Mesendoderm (in vitro differentiated cells): ENCODE measurements at places on chromosomes 4 and X.

DNA sequence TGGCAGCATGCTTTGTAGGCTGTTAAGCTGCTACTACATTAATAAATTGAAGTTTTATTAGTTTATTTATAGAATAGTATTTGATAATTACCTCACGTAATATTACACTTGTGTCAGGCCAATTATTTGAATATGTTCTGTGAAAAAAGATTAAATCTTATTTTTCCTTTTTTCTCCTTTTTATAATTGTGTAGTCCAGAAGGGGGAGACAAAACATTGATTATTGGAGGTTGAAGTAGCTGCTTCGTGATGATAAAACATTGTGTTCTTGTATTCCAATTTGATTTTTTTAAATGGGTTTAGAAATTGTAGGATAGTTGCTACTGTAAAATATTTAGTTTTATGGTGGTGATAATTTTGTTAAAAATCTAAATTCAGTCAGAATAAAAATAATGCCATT lies 85.7 kb downstream of the DIAPH2 start:
- DNase-seq, result no peak

DNA sequence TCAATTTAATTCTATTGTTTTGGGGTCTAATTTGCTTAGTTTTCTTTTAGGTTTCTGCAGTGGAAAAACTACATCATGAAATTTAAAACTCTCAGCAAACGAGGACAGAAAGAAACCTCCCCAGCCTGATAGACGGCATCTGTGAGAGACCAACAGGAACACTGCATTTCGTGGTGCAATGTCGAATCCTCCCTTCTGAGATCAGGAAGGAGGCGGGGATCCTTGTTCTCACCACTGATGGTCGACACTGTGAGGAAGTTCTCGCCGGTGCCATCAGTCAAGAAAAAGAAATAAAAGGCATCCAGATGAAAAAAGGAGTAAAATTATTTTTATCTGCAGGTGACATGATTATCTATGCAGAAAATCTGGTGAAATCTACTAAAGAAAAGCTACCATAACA lies 16.5 kb downstream of the GAK start:
- no peak for DNase-seq

DNA sequence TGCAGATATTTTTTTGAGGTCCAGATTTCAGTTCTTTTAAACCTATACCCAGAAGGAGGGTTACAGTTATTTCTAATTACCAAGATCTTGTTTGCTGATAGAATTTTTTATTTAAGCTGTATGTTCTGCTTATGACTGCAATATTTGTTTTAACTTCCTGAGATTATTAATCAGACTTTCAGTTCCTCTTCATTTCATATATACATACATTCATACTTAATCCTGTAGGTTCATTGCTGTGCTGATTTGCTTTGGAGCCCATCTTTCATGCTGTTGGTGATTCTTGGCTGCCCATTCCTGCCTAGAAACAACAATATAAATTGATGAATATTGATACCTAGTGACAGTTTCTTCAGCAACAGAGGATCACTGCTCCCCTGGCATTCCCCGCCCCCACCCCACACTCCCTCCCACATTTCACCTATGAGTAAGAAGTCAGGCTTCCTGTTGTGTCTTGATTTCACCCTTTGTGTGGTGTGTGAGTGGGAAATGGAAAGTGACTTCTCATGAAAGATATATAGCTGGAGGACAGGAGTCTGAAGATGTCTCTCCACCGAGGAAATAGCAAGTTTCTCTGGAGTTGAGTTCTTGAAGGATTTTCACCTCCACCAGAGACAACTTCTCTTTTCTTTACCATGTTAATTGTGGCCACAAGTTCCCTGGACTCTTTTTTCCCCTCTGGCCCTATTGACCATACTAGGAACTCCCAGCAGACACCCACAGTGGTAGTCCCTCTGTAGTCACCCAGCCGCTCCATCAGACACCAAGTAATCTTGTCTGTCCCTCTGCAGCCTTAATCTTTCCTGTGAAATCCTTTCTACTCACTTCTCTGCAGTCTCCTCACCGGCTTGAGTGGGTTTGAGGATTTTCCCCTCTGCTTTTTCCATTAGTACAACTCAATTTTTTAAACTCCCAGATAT lies 118.4 kb downstream of the ASB9 start:
- peak; percentile 5 for DNase-seq

DNA sequence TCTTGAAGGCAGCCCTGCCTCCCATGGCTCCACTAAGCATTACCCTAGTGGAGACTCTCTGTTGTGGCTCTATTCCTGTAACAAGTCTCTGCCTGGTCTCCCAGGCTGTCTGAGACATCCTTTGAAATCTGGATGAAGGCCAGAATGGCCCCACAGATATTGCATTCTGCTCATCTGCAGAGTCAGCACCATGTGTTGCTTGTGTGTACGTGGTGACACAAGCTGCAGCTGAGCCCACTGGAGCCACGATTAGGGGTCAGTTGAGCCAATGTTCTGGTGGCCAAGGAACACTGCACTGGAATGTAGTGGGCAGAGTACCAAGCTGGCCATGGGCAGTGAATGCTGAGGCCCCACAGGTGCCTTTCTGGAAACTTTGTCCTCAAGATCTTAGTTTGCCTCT lies 29.2 kb downstream of the GRID2 start:
- no peak for DNase-seq

DNA sequence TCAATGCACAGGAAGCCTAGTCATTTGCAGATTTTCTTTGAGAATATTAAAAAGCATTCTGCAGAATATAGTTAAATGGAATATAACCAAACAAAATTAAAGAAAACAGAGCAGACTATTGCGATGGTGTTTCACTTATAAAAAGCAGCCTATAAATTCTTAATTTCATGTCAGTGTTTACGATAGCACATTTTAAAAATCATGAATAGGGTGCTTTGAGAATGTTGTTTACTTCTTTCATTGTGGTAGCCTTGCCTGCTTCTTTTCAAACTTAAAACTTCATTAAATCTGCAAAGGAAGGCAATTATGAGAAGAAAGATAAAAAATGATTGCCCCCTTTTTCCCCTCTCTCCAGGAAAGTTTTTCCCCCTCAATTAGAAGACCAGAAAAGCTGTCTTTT lies 748.6 kb downstream of the CCSER1 start:
- DNase-seq, result no peak

DNA sequence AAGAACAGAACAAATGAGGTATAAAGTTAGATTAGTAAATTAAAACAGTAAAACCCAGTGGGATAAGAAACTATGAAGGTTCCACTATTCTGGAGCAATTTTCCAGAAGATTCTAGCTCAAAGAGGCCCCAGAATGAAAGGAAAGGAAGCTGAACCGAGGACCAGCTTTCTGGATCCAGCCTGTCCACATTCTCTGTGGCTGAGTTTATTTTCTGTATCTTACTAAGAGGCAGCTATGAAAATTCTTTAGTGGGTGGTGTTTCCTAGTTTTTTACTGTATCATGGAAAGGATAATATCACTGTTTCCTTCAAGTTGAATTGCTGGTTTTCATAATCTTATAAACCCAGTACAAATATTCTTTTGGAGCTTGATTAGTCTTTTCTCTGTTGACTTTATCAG lies 11.8 kb downstream of the DAPP1 start:
- no peak for DNase-seq

DNA sequence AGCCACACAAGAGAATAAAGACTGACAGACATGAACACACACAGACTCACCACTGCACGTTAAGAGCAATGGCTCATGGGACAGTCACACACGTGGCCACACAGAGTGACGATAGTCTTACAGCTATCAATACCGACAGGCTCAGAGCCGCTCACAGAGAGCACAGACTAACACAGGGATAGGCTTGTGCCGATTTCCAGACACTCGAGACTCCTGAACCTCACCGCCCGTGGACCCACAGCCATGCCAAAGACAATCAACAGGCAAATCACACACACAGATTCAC lies 716 bp upstream of the SLC38A5 start:
- DNase-seq, result no peak

DNA sequence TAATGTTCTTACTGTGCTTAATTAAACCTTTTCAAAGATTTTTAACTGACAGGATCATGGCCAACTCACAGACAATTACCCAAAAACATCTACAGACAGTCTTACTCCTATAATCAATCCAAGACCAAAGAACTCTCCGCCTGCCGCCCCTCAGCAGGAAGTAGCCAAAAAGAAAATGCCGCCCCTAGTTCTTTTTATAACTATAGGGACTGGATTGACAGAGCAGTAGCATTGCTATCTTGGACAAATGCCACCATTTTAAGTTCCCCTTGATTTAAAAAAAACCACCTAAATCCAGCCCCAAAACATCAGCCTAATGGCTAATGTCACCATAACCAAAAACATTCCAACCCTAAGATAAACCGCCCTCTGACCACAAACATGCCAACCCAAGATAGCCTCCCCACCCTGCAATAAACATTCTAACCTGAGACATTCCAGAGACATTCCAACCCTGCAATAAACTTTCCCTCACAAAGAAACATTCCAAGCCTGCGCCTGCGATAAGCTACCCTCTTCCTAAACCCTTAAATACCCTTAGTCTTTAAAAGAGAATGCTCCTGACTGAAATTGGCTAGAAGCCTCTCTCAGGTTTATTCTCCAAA lies 77.0 kb downstream of the COQ2 start:
- DNase-seq, result peak; percentile 96

DNA sequence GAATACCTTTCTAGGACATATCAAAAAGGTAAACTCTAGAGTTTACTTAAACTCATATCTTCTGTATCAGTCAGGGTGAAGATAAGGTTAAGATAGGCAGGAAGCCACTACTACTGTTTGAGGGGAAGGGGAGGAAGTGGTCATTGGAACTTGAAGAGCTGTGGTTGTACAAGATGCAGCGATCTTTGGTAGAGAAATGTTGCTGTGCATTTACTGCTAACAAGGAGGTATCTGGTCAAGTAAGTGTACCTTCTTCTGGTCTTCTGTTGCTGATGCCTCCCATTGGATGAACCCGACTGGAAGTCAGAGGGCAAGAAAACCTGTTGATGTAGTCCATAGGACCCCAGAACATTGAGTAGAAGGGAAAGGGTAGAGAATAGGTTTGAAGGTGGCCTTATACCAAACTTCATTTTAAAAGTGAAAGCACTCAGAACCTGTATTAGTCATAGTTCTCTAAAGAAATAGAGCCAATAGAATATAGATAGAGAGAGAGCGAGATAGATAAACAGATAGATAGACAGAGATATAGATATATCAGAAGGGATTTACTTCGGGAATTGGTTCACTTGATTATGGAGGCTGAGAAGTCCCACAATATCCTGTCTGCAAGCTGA lies 47.9 kb upstream of the TSPAN5 start:
- no peak for DNase-seq

- DNase-seq, result peak; percentile 74
Measured at GRCh38 chr4:153418558-153418957, 47.6 kb upstream of the TMEM131L start.

DNA sequence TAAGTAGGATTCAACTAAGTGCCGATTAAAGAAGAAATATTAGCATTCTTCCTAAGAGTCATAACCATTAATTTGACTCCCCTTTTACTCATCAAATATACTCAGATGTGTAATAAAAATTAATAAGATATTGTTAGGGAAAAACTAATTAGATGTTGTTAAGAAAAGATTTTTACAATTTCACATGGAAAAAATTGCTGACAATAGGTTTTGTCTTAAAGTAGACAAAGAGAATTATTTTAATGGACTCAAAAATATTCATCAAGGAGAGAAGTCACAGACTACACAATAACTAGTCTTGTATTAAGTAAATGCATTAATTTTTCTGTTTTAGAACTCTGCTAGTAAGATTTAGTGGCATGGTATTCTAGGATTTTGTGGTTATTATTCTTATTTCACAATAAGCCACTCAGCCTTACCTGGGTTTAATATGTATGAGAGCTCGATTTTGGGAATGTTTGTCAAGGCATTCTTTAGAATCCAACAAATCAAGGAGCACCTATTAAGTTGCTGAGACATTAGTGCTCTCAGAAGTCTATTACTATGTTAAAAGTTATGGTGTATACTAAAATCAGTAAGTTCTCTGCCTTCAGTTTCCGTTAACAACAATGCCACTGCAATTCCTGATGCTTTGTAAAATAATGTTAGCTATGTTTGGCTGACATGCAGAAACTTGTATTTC lies 110.2 kb upstream of the UGT8 start:
- no peak for DNase-seq

GRCh38 chr4:20341134-20341738 lies 89.5 kb downstream of the SLIT2 start:
- no peak for DNase-seq

- DNase-seq, result no peak
Measured at GRCh38 chrX:131917588-131917987, 105.5 kb upstream of the STK26 start.

DNA sequence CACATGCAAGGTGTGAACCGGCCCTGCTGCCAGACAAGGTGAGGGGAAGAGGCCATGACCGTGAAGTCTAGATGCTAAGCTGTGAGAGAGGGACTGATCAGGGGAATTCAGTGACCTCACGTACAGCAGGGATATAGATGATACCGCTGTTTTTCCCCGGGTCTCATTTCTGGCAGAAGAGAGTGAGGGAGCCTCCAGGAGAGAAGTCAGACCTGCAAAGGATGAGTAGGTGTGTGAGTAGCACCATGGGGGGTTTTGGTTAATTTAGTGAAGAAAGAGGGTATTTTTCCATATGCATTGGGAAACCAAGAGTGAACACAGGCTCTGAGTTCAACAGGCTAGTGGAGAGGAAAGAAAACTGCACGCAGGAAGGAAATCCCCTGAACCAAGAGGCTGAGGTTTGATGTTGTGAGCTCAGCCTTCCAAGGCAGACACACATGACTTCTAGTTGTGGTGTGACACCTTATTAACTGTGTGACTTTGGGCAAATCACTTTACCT lies 127.6 kb upstream of the GATB start:
- DNase-seq, result no peak

DNA sequence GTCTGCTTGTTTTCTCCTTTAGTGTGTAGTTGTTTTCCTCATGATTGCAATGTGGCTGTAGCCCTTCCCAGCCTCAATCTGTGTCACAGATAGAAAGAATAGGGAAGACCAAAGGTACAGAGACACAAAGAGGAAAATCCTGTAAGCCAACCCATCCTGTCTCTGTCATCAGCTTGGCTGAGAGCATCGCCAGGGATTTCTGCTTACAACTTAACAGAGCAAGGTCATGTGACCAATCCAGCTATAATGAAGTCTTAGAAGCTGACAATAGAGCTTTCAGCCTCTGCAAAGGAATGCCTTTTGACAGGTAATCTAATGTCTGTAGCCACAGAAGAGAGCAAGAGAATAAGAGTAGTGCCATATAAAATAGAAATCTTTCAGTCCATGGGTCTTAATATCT lies 1598.0 kb upstream of the AGA start:
- DNase-seq, result peak; percentile 21

DNA sequence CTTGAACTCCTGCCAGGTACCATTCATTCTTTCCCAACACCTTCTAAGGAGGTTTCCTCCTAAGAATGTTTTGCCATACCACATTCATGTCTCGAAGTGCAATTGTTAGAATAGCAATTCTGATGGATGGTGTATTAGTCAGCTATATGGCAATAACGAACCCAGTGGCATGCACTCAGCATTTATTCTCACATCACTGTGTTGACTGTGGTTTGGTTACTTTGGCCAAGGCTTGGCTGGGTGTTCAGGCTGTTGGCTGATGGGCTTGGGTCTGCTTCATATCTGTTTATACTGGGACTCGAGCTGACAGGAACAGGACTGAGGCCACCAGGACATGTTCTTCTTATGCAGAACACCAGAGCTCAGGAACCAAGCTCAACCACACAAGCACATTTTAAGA lies 31.7 kb downstream of the PSAPL1 start:
- DNase-seq, result no peak
